ENCODE measurements at places on chromosomes 16 and 17.
A peak's percentile ranks its signal among the peaks of the same experiment; 100 is the strongest.

DNA sequence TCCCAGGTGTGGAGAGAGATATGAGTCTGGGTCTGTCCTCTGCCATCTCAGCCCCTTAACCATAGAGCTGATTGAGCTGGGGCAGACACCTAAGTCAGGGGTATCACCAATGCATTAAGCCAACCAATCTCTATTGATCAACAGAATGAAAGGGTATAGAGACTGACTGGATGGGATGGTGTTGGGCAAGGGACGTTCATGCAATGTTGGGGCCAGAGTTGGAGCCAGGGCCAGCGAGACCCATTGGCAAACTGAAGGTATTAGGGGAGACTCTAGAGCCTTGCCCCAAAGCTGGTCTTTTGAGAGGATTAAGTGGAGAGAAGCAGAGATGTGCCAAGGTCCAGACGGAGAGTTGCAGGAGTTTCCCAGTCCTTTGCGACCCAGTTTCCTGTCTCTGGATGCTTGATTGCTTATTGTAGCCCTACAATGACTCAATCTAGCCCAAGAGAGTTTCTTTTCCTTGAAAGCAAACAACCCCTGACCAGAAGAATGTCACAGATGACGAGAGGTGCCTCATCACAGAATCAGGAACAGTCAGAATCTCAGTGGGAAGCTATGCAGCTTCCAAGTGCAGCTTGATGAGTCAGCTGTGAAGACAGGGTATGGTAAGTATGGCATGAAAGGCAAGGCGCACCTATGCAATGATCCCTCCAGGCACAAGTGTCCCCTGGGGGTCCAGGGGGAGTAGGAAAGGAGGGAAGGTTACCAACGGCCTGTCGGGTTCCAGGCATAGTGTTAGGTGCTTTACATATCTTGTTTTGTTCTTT, 137.2 kb downstream of the UTP18 start:
- no peak for DNase-seq

- no peak for DNase-seq
Observed at GRCh38 chr17:58189436-58190146, 2.9 kb upstream of the EPX start.

DNA sequence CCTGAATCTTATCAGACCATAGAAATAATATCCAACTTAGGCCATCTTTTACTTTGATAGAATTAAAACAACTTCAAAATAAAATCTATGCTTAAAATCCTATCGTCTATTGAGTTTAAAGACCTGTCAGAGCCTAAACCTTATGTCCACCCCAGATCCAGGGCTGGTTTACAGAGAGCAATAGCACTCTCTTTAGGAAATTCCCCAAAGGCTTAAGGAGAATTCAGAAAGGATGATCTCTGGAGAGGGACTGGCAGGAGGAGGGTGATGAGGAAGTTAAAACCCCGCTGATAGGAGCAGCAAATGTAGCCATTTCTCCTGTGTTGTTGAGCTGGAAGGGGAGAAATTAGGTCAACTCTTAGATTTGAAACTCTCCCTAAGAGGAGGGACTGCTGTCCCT, 175.3 kb downstream of the HS3ST4 start:
- DNase-seq = no peak

DNA sequence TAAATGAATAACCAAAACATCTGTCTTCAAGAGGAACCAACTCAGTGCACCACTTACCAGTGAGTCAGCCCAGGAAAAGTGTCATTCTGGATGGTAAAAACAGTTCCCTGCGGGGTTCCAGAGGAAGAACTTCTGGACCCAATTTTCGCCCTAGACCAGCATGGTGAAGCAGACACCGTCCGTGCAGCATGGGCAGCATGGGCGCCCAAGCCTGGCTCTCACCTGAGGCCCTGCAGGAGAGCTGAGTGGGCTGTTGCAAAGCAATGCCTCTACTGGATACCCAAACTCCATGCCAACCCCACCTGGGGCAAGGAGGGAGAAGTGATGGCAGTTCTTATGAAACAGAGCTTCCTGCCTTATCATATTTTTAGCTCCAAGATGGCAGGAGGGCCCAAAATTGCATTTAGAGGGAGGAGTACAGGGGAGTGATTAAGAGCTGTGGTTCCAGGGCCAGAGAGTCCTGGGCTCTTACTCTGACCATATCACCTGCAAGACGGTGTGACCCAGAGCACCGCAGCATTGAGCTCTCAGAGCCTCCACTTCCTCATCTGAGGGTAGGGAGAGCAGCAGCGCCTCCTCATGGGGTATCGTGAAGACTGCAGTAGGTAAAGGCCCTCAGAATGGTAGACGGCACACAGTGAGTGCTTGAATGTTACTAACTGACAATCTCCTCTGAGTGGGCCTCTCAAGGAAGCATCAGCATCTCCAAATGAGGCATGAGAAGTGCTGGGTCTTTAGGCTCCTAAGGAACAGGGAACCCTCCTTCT, 16.6 kb upstream of the INPP5K start:
- DNase-seq = no peak

GRCh38 chr17:60468371-60468770, 46.1 kb downstream of the CHCT1 start:
- peak; percentile 64 for DNase-seq

DNA sequence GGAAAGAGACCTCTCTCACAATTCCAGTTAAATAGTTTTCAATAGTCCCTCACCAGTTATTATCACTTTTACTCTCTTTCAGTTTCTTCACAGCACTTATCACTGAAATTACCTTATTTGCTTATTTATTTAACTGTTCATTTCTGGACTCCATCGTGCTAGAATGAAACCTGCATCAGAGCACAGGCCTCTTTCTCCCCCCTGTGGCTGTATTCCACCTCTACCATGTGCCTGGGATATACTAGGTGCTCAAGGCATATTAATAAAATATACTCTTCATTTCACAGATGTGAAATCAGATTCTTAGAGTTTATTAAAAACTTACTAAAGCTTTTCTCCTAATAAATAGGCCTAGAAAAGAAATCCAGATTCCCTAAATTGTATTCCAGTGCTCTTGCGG, 308.9 kb upstream of the MON1B start:
- DNase-seq = no peak

GRCh38 chr17:16432017-16432416, 16.6 kb downstream of the TRPV2 start:
- DNase-seq = no peak

DNA sequence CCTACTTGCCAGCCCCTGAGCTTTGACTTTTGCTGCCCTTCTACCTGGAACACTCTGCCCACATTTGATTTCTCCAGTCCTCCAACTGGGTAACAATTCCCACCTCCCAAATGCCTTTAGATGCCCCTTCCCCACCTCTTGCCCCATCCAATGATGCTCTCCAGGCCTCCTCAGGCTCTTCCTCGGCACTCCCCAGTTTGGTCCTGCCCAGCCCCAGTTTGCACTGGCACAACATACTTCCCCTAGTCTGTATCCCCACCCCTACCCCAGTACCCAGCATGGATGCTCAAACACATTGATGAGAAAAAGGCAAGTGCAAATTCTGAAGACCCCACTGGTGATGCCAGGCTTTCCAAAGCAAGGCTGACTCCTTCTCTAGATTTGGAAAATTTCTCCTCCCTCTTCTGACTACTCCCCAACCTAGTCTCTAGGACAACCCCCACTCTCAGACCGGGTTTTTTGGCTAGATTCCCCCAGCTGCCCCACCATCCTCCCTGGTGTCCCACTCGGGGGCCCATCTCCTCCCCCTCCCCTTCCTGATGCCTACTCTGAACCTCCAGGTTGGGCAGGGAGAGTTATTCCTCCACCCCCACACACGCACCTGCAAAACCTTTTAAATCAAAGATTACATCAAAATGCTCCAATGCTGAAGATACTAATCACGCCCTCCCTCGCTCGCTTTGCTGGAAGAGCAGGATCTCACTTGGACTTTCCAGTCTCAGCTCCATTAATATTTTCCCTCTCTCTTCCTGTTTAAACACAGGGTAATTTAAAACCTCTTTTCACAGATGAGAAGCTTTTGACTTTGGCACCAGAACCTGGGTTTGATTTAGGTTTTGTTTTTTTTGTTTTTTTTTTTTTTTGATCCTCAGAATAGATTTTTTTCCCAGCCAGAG, 94.9 kb downstream of the TMEM132E start:
- DNase-seq = peak; percentile 21

DNA sequence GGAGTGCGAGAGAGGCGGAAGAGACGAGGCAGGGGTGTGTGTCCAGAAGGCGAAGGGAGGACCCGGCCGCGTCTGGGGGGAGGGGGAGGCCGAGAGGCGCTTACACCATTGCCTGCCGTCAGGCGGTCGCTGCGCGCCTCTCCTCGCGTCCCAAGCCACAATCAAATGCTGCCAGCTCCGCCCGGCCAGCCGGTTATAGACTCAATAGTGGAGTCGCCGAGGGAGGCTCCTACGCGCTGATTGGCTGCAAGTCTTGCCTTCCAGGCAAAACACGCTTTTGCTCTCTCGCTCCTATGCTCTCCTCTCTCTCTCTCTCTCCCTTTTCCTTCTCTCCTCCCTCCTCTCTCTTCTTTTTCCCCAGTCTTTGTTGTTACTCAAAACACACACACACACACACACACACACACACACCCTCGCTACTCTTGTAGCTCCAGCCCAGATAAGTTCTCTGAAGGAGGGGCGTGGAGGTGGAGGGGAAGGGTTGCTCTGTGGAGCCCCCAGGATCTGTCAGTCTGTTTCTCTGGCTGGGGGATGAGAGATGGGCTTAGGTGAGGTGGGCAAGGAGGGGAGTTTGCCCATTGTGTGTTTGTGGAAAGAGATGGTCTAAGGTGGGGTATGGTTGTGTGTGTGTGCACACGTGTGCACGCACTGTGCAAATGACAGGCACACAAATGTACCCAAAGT, at the start of gene DLX3:
TSS of gene DLX3 (minus strand) at position 170 of the 684 bp plus-strand sequence. CDS start 226 bp downstream, outside the sequence.
- peak; percentile 75 for DNase-seq

DNA sequence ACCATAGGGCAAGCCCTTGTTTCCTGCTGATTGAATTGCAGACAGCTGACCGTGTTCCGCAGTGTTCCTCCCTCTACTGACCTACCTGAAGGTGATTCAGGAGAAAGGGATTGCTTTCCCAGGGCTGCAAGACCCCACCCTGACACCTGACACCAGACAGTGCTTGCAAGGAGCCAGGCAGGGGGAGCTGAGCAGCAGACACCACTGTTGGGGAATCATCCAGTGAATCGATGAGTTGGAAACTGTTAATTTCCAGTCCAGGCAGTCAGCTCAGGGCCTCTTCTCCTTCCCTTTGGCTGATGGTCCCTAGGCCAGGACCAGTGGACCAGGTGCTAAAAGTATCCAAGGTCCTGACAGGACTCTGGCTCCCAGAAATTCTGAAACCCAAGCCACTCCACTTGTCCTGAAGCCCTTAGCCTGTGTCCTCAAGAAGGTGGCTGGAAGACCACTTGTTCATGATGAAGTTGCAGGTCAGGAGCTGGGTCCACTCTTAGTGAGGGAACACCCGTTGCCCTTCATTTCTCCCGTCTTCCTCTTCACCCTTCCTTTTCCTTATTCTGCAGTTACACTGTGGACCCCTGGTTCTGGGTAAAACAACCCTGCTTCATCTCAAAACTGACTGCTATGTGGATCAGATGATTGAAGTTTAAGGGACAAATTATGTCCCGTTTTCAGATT, 9.5 kb upstream of the UNK start:
- DNase-seq = no peak

- no peak for DNase-seq
Observed at GRCh38 chr17:4394208-4395110, 28.0 kb upstream of the UBE2G1 start.

GRCh38 chr16:79653373-79653891, 52.9 kb upstream of the MAF start:
- no peak for DNase-seq

DNA sequence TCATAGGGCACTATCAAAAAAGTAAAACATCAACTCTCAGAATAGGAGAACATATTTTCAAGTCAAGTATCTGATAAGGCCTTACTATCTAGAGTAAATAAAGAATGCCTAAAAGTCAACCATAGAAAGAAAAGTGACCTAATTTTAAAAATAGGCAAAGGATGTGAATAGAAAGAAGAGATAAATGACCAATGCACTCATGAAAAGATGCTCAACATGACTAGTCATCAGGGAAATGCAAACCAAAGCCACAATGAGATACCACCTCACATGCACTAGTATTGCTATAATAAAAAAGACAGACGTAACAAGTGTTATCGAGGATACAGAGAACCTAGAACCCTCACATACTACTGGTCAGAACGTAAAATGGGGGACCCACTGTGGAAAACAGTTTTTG, 90.8 kb downstream of the DYNLRB2 start:
- DNase-seq = no peak

DNA sequence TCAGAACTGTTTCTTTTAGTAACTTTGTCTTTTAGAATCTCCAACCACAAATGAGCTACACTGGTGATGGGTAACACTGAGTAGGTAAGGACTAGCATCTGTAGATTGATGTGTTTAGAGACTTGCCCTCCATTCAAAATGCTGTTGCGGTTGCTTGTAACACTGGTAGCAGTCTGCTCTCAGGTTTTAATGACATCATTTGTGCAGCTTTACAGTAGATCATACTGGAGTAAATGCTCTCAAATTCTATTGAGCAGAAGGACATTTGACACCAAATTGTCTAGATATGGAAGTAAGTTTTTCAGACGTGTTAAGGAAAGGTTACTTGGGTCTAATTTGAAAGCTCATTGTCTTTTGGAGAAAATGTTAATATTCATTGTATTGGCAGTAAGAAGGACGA, 98.8 kb downstream of the NLK start:
- DNase-seq = no peak

GRCh38 chr17:46791531-46791930, 27.0 kb downstream of the WNT3 start:
- DNase-seq = no peak

DNA sequence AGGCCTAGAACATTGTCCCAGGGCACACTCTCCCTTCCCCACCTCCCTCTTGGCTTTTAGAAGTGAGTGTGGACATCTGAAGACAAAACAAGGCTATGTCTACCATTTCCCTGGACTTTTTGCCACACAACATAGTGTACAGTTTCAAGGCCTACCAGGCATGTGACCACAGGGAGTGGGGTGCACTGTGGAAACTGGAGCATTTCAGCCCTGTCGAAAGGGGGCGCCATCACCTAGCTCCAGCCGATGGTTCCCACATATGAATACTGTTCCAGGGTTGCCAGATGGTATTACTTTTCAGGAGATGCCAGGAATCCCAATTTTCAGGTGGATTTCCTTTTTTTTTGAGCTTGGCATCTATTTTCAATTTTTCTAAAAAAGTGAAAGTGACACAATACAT, 140.7 kb downstream of the KATNIP start:
- no peak for DNase-seq

- DNase-seq = no peak
Observed at GRCh38 chr17:31318298-31318801, 3.1 kb downstream of the EVI2A start.

GRCh38 chr17:79933863-79934652, 94.8 kb upstream of the CBX4 start:
- no peak for DNase-seq

- DNase-seq = no peak
Observed at GRCh38 chr17:37512442-37513068, 22.9 kb downstream of the DUSP14 start.

- DNase-seq = no peak
Observed at GRCh38 chr17:76585033-76585648, 519 bp downstream of the ST6GALNAC2 start.

GRCh38 chr16:49630783-49631182, 225.1 kb downstream of the ZNF423 start:
- DNase-seq = no peak
